ENCODE measurements at places on chromosomes 11 and 22.
A peak's percentile ranks its signal among the peaks of the same experiment; 100 is the strongest.

DNA sequence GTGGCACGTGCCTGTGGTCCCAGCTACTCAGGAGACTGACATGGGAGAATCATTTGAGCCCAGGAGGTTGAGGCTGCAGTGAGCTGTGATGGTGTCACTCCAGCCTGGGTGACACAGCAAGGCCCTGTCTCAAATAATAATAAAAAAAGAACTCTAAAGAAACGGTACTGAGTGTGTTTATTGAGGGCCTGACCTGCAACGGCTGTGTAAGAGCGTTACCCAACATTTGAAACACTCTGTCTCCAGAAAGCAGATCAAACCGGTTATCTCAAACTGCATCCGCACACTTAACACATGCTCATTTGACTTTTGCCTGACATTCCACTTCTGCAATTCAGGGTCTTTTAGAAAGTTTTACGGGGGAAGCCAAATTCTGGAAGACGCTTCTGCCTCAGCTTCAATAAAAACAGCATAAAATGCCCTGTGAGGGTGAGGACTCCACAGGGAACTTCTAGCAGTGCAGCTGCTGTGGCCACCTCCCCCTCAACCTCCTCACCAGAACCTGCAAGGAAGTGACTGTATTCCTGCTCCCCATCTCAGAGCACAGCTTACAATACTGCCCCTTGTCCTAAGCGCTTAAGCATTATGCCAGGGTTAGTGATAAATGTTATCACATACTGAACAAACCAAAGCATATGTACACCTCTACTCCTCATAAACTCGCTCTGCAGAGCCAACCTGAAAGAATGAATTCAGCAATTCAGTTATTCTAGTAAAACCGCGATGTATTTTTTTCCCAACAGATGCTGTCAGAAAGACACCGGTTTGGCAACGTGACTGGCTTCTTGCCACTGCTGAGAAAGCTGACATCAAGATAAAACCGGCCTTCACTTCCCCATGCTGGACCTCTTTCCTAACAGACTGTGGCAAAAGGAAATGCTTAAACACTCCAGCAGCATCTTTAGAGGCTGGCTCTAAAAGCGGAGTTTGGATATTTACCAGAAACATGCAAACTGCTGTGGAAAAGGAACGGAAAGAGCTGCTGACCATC lies 52.2 kb downstream of the PRDM10 start:
- peak; percentile 74 for DNase-seq

DNA sequence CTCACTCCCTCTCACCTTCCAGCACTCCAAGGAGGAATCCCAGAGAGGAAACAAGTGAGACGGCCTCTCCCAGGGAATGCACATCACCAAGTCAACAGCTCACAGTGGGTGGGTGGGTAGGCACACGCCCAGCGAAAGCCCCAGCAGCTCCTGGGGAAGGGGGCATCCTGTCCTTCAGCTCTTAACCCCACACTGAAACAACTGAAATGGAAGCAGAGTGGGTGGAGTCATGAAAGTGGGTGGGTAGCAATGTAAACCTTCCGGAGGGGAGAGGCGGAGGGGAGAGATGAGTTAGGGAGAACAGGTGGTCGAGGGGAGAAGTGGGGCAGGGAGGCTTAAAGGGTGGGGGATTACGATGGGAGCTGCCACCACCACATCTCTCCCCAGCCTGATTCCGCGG lies 5.4 kb downstream of the MCHR1 start:
- no peak for DNase-seq

DNA sequence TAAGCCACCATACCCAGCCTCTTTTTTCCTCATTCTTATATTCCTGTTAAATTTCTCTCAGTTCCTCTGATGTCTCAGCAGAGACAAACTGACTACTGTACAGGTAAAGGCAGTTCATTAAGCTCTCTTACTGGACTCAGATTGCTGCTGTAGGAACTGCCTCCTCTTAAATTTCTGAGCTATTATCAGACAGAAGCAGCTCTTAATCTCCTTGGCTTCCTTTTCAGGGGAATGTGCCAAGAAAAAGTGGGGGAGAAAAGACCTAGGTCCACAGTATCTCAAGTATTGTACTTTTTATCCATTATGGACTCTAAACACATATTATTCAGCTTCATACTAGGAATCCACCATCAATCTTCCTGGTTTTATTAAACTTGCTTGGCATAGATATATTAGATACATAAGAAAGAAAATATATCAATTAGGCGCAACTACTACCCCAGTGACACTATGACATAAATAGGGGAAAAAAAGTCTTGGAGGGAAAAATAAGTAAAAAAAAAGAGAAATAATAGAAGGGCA lies 26.1 kb downstream of the MRTFA start:
- DNase-seq = no peak

DNA sequence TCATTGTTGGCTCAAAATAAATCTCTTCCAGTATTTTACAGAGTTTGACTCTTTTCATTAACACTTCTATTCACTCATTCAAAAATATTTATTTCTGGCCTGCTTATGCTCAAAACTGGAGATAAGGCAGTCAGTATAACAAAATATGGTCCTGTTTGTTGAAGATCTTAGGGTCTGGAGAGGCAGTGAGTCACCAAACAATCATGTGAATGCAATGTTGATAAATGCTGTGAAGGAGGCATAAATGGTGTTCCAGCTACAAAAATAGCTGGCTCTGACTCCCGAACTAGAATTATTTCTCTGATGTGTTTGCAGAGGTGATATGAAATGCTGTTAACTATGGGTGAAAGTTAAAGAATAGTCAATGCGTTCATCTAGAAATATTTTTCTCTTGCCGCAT lies 390.6 kb downstream of the AASDHPPT start:
- DNase-seq = no peak

DNA sequence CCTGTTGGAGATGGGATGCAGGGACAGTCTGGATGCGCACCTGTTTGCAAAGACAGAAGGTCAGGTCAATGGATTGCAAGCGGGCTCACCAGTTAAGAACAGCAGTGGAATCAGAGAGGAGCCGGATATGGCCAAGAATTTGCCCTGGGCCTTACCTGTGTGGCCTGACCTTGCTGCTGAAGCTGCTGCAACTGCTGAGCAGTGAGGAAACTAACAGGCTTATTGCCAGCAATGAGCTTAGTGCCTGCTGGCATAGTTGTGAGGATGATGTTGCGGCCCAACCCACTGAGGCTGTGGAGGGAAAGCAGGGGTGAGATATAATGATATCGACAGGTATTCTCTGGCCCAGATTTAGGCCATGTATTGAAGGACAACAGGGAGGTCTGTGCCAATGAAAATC lies 30.6 kb downstream of the NFRKB start:
- no peak for DNase-seq

DNA sequence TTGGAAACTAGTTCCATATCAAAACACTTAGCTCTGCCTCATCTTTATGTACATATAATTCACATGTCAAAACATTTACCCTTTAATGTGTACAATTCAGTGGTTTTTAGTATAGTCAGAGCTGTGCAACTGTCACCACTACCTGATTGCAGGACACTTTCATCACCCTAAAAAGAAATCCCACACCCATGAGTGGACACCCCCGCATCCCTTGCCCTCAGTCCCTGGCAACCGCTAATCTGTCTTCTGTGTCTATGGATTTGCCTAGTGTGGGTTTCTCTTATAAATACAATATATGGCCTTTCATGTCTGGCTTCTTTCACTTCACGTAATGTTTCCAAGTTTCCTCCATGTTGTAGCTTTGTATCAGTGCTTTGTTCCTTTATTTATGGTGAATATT lies 8.6 kb upstream of the EMID1 start:
- no peak for DNase-seq

GRCh38 chr11:103534959-103535358 lies 425.7 kb downstream of the DYNC2H1 start:
- no peak for DNase-seq

GRCh38 chr11:96187822-96188221 lies 155.2 kb downstream of the MAML2 start:
- DNase-seq = no peak

- DNase-seq = no peak
Measured at GRCh38 chr11:66509131-66509561, 1.3 kb upstream of the BBS1 start.

DNA sequence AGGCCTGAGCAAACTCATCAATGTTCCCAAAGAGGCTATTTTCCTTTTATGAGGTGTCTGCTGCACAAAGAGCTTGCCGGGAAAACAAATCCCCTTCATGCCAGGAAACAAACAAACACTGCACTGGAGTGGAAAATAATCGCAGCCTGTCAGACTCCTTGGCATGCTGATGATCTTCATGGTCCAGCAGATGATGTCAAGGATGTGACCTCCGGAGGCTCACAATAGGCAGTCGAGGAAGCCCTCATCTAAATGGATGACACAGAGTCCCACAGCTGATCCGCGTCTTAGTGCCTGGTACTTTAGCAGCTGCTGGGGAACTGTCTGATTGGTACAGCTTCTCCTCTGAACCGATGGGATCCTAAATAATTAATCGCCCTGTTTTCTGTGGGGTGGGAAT lies 187.6 kb downstream of the TENM4 start:
- DNase-seq = no peak

DNA sequence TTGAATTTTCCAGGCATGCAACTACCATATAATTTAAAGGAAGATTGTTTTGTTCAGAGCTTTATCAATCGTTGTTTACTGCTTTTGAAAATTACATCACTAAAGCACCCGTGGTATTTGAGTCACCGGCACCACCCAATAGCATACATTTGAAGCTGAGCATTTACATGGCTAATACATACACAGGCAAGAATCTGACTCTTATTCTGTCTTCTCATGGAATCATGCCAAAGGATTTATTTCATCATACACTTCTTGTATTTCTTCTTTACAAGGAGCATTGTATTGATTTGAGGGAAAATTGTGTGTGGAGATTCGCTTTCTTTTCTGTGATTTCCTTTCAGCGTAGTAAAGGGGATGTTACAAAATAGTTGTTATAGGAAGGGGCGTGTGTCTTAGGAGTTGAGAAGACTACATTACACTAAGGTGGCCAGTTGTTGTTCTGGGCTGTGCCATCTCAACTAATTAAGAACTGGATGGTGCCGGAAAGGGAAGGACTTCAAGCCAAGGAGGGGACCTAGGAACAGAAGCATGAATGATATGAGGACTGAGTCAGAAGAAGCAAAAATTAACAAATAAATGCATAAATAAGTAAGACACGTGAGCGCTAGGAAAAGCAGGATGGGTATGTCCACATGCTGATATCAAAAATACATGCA lies 12.9 kb upstream of the CD3E start:
- no peak for DNase-seq

- no peak for DNase-seq
Measured at GRCh38 chr11:58830673-58831301, 13.7 kb downstream of the GLYATL2 start.

GRCh38 chr11:61632096-61632495 lies 48.1 kb upstream of the DAGLA start:
- no peak for DNase-seq

GRCh38 chr11:74288161-74288560 lies 23.3 kb downstream of the P4HA3 start:
- no peak for DNase-seq

DNA sequence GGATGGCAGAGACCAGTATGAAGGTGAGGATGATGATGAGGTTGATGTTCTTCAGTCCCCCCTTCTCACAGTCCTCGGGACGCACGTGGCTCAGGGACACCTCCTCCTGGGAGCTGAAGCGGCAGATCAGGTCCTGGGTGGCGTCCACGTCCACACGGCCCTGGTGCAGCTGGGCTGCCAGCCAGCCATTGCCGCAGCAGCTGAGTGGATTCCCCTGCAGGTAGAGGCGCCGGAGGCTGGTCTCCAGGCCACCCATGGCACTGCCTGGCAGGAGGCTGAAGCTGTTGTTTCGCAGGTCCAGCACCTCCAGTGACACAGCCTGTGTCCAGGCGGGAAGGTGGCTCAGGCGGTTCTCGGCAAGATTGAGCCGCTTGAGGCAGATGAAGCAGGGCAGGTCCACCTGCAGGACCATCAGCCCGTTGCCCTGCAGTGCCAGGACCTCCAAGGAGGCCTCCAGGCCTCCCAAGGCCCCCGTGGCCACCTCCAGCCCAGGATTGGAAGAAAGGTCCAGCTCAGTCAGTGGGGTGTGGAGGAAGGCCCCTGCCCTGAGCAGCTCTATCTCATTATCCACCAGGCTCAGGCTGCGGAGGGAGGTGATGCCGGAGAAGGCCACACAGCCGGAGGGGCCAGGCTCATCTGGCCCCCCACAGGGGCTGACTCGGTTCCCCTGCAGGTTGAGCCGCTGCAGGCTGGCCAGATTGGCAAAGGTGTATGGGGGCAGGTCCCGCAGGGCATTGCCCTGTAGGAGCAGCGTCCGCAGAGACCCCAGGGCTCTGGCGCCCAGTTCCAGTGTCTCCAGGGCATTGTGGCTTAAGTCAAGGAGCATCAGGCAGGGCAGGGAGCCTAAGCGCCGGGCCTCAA lies 10.6 kb downstream of the LRRC32 start:
- peak; percentile 58 for DNase-seq

DNA sequence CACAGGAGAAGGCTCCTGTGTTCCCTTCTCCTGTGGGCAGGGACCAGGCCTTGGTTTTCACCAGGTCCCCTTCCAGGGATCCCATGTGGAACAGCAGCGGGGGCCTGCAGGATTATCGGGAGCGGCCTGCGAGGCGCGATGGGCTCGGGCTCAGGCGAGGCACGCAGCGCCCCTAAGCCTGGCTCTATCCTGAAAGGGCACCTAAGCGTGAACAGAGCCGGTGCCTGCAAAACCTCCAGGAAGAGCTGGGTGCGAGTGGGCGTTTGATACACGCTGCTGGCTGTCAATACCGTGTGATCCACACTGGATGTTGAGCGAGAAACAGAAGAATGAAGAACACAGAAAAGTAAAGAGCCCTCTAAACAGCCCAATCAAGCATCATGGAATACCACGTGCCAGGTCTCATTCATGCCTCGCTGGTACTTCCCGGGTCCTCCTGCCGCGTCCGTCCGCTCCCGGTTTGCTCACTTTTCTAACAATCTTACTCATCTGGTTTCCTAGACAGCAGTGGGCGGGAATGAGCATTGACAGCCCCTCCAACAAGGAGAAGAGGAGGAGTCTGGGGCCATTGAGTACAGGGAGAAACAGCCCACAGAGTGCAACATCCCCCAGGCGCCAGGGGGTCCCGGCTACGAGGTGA lies 12.5 kb downstream of the OSBPL5 start:
- DNase-seq = no peak

GRCh38 chr11:117584056-117584830 lies 212.8 kb downstream of the DSCAML1 start:
- peak; percentile 34 for DNase-seq

DNA sequence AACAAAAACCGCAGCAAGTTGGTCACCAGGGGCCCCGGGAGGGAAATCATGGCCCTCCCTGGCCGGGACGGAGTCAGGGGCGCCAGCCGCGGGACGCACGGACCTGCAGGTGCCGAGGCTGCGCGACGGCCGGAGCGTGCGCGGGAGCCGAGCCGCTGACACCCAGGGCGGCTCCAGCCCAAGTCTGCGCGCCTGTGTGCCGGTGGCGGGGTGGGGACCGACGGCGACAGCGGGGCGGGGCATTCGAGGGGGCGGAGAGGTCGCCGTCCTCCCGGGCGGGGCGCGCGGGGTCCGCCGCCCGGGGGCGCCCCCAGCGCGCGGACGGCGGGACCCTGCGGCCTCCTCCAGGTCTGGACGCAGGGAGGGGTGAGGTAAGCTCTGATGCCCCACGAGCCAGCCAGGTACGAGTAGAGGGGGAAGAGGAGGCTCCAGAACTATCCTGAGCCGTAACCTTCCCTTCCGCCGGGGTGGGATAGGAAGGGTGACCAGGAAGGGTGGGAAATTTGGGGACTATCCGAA lies at the start of gene ESAM:
Gene ESAM (minus strand): TSS at position 186 of the 519 bp plus-strand sequence. CDS start 136 bp downstream, at position 50.
- no peak for DNase-seq
